H9 (cell line): ENCODE measurements at places on chromosomes 16 and 17. TPM values are rescaled to one million over a fixed set of nuclear protein-coding genes. Genes with fewer than 3 reads are reported as not detected.

The MYH13 gene
- not detected in 2 replicates for total RNA-seq

The FBXO39 gene
- total RNA-seq, result not detected in 2 replicates

The FKBP10 gene
- total RNA-seq, result 166 TPM in 2 replicates

The CCL14 gene
- total RNA-seq, result not detected in 2 replicates

The PRR35 gene
- total RNA-seq, result 0.33 and 0.50 TPM in 2 replicates

The ZFP3 gene
- total RNA-seq, result 0.11 and 0.18 TPM in 2 replicates

GRCh38 chr16:57260294-57260929 is 15.4 kb downstream of the ARL2BP start:
- H3K27me3 ChIP-seq, result no peaks in the 10 kb centered on the region
- peaks cover 3% of the 10 kb centered on the region for H3K4me1 ChIP-seq
- H3K36me3 ChIP-seq, result no peaks in the 10 kb centered on the region; the same call in 1 of the 2 replicates

GRCh38 chr16:48271728-48272127 is 24.4 kb upstream of the ABCC11 start:
- H3K4me3 ChIP-seq, result no peak overlapping the region
- H3K27ac ChIP-seq, result no peak overlapping the region
- H3K27me3 ChIP-seq, result no peaks in the 10 kb centered on the region

GRCh38 chr16:64541621-64542020 is 580.2 kb downstream of the CDH11 start:
- H3K4me3 ChIP-seq, result no peak overlapping the region
- no peak overlapping the region for H3K27ac ChIP-seq
- H3K4me1 ChIP-seq, result no peaks in the 10 kb centered on the region
- no peak for DNase-seq
- no peaks in the 10 kb centered on the region for H3K36me3 ChIP-seq

- no peak overlapping the region for H3K27ac ChIP-seq
- H3K27me3 ChIP-seq, result no peaks in the 10 kb centered on the region
- H3K36me3 ChIP-seq, result no peaks in the 10 kb centered on the region
Observed at GRCh38 chr17:42277342-42277712, 1.1 kb upstream of the STAT5B start.

GRCh38 chr17:82300228-82300627 is 17.2 kb downstream of the CD7 start:
- DNase-seq, result no peak
- no peak overlapping the region for H3K4me3 ChIP-seq

DNA sequence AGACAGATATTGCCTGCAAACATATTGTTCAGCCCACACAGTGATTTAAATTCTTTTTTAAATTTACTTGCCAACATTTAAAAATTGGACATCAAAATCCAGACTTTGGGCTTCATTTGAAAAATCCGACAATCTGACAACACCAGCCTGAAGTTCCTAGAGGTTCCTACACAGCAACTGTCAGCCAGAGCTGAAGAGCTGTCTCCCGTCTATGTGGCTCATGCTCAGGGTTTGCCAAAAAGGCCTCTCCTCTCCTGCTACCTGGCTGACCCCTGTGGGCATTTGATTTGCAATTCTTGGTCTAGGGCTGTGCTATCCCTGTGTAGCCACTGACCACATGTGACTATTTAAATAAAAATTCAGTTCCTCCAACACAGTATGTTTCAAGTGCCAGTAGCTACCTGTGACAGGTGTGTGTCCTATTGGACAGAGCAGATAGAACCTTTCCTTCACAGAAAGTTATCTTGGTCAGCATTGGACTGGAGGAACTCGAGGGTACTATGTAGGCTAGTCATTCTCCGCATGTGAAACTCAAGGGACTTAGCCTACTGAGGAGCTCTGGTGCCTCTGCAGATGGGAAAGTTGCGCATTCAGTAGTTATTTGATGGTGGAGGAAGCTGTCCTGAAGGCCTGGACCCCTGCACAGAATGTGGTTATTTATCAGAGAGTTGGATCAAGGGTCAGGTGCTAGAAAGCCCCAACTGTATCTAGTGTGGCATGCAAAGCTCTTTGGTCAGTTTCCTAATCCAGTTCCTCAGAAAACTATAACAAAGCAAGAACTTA is 2.7 kb downstream of the LYRM1 start:
- H3K4me1 ChIP-seq, result no peaks in the 10 kb centered on the region
- H3K4me3 ChIP-seq, result no peak overlapping the region; the same call in 2 of the 3 replicates

DNA sequence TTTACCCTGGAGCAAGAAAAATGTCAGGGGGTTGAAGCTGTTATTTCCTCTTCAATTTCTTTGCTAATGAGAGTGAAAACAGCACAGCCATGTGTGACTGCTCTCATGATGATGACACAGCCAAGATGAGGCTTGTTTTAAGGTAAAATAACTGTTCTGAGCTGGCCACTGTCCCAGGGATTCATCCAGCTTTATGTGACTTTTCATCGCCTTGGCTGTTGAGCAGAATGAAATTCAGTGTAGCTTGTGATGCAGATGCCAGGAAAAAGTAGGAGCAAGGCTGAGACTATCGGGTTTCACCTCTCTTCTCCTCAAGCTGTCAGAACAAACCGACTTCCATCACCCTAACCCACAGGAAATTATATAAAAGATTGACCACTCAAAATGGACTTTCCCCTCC is 361.8 kb upstream of the CDH5 start:
- H3K27ac ChIP-seq, result no peak overlapping the region
- no peaks in the 10 kb centered on the region for H3K27me3 ChIP-seq
- DNase-seq, result no peak
- no peaks in the 10 kb centered on the region for H3K36me3 ChIP-seq

GRCh38 chr16:1863681-1864460 is 8.1 kb downstream of the MEIOB start:
- no peak overlapping the region for H3K27ac ChIP-seq
- no peaks in the 10 kb centered on the region for H3K27me3 ChIP-seq
- no peaks in the 10 kb centered on the region for H3K4me1 ChIP-seq
- H3K36me3 ChIP-seq, result peaks cover 2% of the 10 kb centered on the region; the same call in 1 of the 3 replicates
- DNase-seq, result no peak

DNA sequence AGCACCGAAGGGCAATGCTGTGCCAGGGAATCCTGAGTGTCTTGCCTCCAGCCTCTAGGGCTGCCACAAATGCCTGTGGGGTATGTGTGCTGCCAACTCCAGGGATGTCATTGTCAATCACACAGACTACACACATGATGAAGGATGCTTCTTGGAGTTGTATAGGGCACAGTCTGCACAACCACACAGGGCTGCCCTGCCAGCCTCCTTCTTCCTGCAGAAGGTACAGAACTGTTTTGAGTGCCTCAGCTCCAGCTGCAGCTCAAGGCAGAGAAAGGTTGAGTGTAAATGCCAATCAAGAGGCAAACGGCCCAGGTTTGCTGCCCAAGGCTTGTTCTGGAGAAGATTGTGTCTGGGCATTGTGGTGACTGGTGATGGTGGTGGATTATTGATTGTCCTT is 15.6 kb downstream of the SCNN1B start:
- no peaks in the 10 kb centered on the region for H3K36me3 ChIP-seq
- no peaks in the 10 kb centered on the region; the same call in 1 of the 2 replicates for H3K27me3 ChIP-seq
- no peak overlapping the region for H3K27ac ChIP-seq
- no peak for DNase-seq
- H3K4me3 ChIP-seq, result no peak overlapping the region

DNA sequence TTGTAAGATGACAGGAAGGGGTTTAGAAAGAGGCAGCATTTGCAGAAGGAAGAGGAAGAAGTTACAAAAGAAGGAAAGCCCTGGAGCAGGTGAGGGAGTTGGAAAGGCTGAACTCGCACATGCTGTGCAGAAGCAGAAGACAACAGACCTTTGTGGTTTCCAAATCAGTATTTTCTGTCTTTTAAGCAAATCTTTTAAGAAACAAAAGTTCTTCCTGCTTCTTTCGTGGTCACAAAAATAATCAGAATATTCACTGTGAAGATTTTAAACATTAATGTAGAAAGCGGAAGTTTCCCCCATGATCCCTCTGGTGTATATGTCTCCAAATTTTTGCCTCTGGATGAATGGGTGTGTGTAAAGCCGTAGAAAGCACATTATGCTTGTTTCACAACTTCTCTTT is 25.8 kb downstream of the ZNRF1 start:
- no peaks in the 10 kb centered on the region for H3K27me3 ChIP-seq
- H3K4me3 ChIP-seq, result no peak overlapping the region
- H3K36me3 ChIP-seq, result peaks cover 23% of the 10 kb centered on the region
- no peak overlapping the region for H3K27ac ChIP-seq
- no peak for DNase-seq
- H3K4me1 ChIP-seq, result peaks cover 6% of the 10 kb centered on the region; the same call in 1 of the 2 replicates
